ENCODE measurements at places on chromosomes 7 and 10.

GRCh38 chr7:23277359-23277989 is 21.7 kb upstream of the MALSU1 start:
- no peak for DNase-seq

DNA sequence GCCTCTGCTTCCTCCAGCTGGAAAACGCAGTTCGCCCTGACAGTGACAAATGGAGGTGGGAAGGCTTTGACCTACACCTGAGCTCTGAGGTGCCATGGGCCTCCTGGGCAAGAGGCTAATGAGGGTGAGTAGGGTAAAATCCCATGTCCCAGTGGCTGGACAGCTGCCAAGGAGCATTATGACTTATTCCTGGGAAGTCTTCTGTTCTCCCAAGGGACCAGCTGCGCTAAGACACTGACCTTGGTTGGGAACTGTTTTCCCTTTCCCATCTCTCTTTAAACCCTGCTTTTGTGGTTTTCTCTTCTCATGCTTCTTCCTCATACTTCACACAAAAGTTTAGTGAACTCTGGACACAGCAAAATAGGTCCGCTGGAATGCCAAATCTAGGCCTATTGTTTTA is 72.6 kb downstream of the COPG2 start:
- no peak for DNase-seq

GRCh38 chr7:102834466-102834865 is 78.3 kb upstream of the LRRC17 start:
- no peak for DNase-seq

- no peak for DNase-seq
These were observed 146.2 kb upstream of the LYZL1 start for GRCh38 chr10:29142516-29143314.

DNA sequence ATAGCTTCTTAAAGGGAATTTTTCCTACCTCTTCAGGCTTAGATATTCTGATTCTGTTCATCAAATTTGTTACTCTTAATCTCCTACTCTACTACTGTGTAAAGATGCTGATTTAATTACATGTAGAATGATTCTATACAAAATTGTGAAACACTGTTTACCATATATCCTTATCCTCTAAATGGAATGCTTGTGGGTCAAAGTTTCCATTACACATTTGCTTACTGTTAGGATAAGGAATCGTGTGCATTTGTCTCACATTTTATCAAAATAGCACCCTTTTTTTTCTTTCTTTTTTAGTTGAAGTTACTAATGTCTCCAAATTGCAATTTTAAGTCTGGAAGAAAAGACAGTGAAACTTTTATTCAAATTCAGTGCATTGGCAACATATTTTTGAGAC is 65.3 kb downstream of the TFEC start:
- no peak for DNase-seq
